RKO (cell line): ENCODE measurements at places on chromosomes 1 and 21.

DNA sequence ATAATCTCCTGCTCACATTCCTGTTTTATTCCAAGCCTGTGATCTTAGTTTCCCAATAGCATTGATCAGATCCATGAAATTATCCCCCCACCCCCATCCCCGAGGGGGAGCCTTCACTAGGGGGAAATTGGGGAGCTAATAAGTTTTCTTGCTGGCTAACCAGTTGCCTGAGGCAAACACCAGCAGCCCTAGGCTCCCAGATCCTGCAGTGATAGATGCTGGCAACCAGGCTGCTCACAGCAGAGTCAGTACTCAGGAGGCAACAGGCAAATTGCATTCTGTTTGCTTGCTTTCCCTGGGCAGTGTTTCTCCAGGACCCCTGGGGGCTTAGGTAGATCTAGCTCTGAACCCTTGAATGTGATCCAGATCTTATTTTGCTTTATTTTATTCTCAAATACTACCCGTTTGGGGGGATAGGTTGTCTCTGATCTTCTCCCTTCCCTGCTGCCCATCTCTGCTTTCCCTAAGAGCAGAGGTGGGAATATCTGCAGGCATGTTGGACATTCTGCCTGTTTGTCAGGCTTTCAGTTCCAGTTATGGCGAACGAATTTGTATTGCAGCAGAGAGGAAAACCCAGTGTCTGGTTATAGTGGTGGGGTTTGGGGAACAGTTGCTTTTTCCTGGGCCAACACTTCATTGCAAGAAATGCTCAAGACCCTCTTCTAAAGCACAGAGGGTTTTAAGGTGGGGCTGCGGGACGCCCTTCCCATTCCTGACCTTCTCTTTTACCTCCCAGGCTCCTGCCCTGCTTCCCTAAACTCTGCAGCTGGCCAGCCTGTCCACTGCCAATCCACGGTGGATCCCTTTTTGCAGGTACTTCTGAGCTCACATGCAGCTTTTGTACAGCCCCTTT is 289.8 kb upstream of the PLXNA2 start:
- no peak for DNase-seq

DNA sequence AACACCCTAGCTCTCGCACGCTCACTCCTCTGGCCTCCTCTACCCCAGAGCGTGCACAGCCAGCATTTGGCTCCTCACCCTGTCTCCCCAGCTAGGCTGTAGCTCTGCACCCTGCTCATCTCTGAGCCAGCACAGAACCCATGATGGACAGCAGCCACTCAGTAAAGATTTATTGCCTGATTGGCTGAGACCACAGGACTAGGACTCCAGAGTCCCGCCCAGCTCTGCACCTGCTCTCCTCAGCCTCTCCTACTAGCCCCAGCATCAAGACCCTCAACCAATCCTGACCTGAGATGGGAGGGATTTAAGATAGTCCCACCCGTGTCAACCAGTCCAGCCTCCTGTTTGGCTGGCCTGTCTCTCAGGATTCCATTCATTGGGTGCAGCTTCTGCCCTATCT is 9.3 kb downstream of the C1QB start:
- DNase-seq = no peak

DNA sequence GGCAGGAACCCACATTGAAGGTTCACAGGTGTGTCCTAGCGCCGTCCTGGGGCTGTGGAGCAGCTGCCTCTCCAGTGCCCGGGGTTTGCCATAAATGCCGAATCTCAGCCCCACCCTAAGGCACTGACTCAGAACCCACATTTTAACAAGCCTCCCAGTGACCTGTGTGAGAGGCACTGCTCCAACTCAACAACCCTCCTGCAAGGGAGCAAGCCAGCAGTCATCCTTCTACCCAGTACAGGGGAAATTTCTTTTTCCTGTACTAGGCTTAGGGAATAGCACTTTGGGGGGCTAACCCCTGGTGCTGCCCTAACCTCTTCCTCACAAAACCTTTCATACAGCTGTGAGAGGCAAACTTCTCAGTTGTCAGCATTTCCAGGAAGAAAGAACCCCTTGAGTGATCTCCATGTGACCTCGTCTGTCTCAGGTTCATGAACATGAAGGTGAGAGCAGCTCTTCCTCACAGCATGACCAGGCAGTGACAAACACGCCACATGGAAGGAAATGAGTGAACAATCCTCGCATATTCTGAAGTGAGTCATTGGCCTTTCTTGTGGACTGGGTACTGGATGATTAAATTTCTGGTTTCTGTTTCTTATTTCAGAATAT is 11.4 kb upstream of the BCAR3 start:
- DNase-seq = peak; percentile 96

DNA sequence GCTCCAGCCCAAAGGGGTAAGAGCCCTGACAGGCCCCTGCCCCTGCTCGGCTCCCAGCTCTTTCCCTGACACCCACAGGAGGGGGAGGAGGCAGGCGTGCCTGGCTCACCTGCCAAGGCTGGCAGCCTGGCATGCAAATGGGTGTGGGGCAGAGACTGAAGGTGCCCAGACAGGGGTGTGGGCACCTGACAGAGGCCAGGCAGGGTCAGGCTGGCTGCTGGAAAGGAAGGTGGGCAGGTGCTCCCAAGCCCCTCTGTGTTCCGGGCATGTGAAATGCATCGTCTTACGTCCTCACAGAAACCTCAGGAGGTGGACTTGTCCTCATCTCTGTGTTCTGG is 19.4 kb upstream of the CASZ1 start:
- no peak for DNase-seq

DNA sequence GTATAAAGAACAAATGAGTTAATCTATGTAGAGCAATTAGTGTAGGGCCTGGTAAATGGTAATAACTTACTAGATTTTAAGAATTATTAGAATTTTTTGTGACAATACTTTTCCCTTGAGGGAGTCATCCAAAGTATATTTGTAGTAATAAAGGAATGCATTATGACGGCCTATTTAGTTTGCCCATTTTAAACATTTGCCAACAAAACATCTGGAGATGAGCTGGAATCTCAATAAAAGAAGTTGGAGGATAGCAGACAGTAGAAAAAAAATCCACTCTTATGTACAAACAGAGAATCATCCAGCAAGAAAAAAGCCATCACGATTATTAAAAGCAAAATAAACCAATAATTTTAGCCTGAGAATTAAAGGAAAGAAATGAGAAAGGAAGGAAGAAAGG is 567.3 kb upstream of the ADAMTS5 start:
- DNase-seq = no peak

DNA sequence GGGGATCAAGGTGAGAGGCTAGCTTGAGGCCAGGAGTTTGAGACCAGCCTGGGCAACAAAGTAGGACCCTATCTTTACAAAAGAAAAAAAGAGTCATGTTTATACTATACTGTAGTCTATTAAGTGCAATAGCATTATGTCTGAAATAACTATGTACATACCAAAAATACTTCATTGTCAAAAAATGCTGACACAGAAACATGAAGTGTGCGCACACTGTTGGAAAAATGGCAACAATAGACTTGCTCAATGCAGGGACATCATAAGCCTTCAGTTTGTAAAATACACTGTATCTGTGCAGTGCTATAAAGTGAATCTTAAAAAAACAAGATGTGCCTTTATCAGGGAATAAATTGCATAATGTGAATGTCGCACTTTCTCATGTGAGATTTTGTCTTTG is 14.1 kb upstream of the NID1 start:
- DNase-seq = no peak

DNA sequence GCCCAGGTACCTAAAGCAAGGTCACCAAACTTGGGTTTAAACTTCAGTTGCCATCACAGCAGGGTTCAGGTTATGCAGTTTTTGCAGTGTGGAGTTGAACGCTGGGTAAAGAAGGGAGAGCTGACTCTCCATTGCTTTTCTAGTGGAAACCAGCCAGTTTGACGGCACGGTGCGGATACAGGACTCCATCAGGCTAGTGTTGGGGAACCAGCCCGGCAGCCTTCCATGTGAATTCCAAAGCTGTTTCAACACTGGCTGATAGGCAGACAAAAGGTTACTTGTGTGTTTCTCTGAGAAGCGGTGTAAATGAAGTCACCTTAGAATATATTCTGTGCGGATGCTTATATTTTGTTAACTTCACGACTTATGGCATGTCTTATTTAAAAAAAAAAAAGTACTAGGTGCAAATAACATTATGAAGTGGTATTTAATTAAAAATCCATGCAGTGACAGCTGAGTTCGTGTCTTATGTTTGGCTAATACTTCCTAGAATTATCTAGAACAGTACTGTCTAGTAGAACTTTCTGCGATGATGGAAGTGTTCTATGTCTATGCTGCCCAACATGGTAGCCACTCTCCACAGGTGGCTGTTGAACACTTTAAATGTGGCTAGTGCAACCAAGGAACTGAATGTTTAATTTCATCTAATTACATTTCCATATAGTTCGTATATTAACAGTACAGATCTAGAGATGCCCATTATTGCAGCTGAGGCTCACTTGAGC is 29.9 kb upstream of the RCAN3 start:
- no peak for DNase-seq

DNA sequence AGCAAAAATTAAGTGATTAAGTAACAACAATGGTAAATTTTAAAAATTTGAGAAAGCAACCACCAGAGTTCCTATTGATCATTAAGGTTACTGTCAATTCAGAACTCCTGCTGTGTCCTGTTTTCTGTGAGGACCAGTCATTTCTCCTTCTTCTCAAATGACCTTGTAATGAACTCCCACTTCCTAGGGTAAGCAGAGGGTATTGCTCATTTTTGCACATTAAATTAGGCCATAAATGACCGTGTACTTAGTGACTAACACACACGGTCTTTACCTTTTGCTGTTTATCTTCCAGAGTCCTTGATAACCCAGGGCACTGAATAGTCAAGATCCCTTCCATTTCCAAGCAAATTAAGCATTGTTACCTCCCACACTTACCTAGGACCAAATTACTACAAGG is 227.5 kb upstream of the LYPLAL1 start:
- no peak for DNase-seq

- DNase-seq = no peak
Measured at GRCh38 chr1:241614572-241614971, 25.6 kb downstream of the CHML start.
